Uterus (tissue), 4 donors: ENCODE measurements at places on chromosomes 2 and 18. TPM values are rescaled to one million over a fixed set of nuclear protein-coding genes. Genes with fewer than 3 reads are reported as not detected.

DNA sequence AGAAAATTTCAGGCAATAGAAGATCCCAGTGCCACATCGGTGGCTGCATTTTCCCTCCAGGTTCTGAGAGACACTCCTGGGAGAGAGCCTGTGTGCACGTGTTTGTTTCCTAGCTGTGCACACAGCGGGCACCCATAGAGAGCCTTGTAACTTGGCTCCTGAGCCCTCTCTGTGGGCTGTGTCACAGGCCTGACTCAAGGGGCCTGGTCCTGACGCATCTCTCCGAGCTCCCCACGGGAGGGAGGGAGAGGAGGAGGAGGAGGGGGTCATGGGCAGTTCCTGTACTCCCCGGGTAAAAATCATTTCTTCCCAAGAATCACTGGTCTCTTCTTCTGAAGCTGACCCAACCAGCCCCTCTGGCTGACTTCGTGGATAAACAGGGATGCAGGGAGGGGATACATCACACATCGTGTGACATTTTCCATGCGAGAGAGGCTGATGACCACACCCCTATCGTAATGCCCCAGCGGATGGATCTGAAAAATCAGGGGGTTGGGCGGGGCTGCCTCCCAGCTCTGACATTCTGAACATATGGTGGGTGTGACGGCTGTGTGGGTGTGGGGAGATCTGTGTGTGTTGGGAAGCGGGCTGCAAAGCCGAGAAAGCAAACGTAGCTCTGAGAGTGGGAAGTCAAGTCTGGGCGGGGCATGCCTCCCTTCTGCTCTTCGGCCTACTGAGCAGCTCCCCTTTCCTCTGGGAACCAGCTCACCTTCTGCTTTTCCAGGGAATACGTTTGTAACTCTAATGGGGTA lies 308.3 kb upstream of the HS6ST1 start:
- DNase-seq: no peak

GRCh38 chr2:53652131-53652530 lies 115.5 kb upstream of the CHAC2 start:
- no peak for DNase-seq

- DNase-seq: no peak
These were observed 9.4 kb upstream of the GNLY start for GRCh38 chr2:85684806-85685205.

- no peak for DNase-seq
These were observed 171.1 kb downstream of the HDAC4 start for GRCh38 chr2:239229545-239230279.

DNA sequence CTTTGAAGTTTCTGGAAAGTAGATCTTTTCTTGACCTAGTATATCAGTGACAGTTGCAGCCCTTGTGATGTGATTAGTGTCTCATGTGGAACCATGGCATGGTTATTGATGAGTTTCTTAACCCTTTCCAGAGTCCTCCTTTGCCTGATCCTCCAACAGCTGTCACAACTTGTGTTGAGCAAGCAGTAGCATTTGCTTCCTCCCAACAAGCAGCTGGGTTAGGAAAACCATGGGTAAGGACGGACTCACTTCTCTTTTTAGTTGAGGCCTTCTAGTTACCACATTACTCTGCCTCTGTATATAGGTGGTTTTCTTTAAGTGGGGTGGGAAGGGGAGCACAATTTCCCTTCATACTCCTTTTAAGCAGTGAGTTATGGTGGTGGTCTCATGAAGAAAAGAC lies 96.3 kb downstream of the XRCC5 start:
- DNase-seq: no peak

DNA sequence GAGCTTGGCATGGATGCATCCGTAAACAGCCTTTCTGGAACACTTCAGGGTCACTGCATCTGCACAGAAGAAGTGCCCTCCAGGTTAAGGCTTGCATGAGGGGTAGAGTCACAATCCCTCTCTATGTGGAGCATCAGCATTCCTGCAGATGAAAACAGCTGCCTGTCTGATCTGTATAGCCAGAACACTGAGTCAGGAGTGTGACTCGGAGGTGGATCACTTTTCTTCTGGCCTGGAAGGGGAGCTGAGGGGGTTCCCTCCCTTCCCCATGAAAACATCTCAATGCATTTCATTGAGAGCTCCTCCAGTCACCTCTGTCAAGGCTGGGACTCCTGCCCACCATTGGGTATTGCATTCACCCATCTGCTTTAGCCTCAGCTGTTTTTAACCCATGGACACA lies 72.5 kb upstream of the SERPINE2 start:
- no peak for DNase-seq

- DNase-seq: no peak
These were observed 71.4 kb downstream of the BOD1L2 start for GRCh38 chr18:57218281-57218680.

GRCh38 chr2:112491946-112492345 lies 10.0 kb downstream of the TTL start:
- no peak for DNase-seq

GRCh38 chr18:44730803-44731529 lies 50.3 kb downstream of the SETBP1 start:
- no peak for DNase-seq

GRCh38 chr2:101433465-101433864 lies 41.4 kb downstream of the RFX8 start:
- no peak for DNase-seq

DNA sequence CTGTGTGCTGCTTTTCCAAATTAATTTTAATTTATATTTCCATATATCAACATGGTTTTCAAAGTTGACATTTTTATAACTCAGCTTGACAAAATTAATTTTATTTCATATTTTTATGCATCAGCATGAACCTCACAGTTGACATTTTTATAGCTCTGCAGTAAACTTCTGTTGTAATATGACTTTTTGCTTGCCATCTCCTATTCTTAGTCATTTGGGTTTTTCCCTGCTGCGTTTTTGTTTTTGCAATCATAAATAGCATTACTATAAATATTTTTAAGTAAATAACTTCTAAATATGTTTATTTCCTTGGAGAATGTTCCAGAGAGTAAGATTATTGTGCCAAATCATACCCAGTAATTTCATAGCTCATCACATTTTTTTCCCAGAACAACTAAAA lies 21.0 kb upstream of the L3MBTL4 start:
- no peak for DNase-seq

The CKAP2L gene
- total RNA-seq: not detected

The KCNJ3 gene
- not detected for total RNA-seq
